Endothelial cell of umbilical vein (primary cell): ENCODE measurements at places on chromosomes 11 and 22. TPM values are rescaled to one million over a fixed set of nuclear protein-coding genes. Genes with fewer than 3 reads are reported as not detected.

The OR51I1 gene
- not detected in 2 replicates for total RNA-seq

The CD248 gene
- not detected in 2 replicates for total RNA-seq

The PHOX2A gene
- not detected in 2 replicates for total RNA-seq

The MCHR1 gene
- total RNA-seq: not detected in 2 replicates

The NCF4 gene
- total RNA-seq: not detected in 2 replicates

The FIBIN gene
- not detected in 2 replicates for total RNA-seq

The YPEL4 gene
- 0.24 and 0.30 TPM in 2 replicates for total RNA-seq

The C11orf21 gene
- not detected in 2 replicates for total RNA-seq

DNA sequence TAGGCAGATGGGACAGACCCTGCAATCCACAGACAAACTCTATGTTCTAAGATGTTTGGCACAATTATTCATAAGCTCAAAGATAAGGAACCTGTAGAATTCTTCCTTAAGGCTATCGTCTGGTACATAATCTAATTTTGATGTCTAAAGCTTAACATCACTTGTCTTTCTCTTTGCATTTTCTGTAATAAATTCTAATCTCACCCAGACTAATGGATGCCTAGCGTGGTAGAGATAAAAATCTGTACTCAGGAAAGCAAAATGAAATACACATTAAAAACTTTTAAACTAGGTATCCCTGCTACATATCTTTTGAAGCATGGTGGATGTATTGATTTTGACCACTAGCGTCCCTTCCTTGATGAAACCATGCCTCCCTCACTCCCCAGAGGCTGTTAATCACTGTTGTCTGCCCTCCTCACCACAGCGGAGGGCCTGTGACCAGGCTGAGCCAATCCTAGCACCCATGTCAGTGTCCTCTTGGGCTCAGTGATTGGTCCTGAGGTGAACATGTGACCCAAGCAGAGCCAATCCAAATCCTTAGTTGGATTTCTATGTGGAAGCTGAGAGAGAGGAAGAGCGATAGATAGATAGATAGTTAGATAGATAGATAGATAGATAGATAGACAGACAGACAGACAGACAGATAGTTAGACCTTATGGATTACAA is 82.2 kb upstream of the GRK3 start:
- H3K27ac ChIP-seq: no peak overlapping the region
- no peak overlapping the region for H3K4me3 ChIP-seq
- DNase-seq: no peak
- H3K27me3 ChIP-seq: no peaks in the 10 kb centered on the region
- no peaks in the 10 kb centered on the region for H3K4me1 ChIP-seq

DNA sequence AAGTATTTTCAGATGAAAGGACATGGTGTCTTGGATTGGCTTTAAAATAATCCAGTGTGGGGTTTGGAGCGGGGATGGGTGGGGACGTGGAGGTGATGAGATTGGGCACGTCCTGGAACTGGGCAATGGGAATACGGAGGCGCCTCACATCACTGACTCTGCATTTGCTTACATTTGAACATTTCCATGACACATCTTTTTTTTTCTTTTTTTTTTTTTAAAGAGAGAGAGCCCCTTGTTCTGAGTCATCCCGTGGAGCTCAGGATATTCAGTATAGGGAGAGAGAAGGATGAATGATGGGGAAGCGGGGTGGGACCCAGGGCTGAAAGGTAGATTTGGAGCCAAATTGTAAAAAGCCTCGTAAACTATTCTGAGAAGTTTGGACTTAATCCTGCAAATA is 142.7 kb downstream of the FBXO7 start:
- no peak overlapping the region for H3K27ac ChIP-seq
- H3K4me3 ChIP-seq: no peak overlapping the region

GRCh38 chr11:19803506-19803998 is 90.9 kb downstream of the NAV2 start:
- H3K27ac ChIP-seq: no peak overlapping the region
- H3K36me3 ChIP-seq: no peaks in the 10 kb centered on the region
- no peak overlapping the region for H3K4me3 ChIP-seq
- H3K4me1 ChIP-seq: no peaks in the 10 kb centered on the region

GRCh38 chr11:66340596-66341501 is 4.1 kb downstream of the BRMS1 start:
- H3K27me3 ChIP-seq: no peaks in the 10 kb centered on the region
- peaks cover 23% of the 10 kb centered on the region for H3K36me3 ChIP-seq
- H3K27ac ChIP-seq: no peak overlapping the region
- peaks cover 25% of the 10 kb centered on the region for H3K4me1 ChIP-seq
- DNase-seq: no peak

GRCh38 chr11:117180020-117180419 is 1.5 kb downstream of the SIDT2 start:
- peaks cover 18% of the 10 kb centered on the region for H3K4me1 ChIP-seq
- DNase-seq: no peak
- no peak overlapping the region for H3K27ac ChIP-seq
- H3K27me3 ChIP-seq: no peaks in the 10 kb centered on the region

DNA sequence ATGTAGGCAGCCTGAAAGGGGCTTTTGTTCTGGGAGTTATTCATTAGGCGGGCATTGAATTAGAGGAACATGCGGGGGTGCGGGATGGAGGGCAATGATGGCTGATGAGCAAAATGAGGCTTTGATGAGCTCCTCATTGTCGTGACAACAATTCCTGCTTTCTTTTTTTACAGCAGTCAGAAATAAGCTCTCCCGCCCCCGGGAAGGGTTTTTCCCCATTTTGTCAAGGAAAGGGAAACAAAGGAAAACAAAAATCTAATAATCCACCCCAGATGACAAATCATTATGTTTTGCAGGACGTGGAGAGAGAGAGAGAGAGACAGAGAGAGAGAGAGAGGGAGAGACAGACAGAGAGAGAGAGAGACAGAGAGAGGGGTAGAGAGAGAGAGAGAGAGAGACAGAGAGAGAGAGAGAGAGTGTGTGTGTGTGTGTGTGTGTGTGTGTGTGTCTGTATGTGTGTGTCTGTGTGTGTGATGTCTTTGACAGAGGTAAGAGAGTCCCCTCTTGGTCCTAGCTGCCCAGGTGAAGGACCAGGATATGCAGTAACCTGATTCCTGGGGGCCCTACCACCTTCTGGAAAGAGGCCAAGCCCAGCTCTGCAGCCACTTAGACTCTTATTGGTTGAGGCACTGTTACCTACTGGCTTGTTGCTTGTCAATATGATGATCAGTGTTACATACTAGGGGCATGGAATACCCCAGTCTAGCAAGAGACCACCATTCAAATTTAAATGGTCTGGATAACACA is 46.7 kb upstream of the PARVA start:
- no peak for DNase-seq
- no peaks in the 10 kb centered on the region for H3K36me3 ChIP-seq
- no peak overlapping the region for H3K4me3 ChIP-seq
- H3K4me1 ChIP-seq: no peaks in the 10 kb centered on the region
- H3K27ac ChIP-seq: no peak overlapping the region
- no peaks in the 10 kb centered on the region for H3K27me3 ChIP-seq

DNA sequence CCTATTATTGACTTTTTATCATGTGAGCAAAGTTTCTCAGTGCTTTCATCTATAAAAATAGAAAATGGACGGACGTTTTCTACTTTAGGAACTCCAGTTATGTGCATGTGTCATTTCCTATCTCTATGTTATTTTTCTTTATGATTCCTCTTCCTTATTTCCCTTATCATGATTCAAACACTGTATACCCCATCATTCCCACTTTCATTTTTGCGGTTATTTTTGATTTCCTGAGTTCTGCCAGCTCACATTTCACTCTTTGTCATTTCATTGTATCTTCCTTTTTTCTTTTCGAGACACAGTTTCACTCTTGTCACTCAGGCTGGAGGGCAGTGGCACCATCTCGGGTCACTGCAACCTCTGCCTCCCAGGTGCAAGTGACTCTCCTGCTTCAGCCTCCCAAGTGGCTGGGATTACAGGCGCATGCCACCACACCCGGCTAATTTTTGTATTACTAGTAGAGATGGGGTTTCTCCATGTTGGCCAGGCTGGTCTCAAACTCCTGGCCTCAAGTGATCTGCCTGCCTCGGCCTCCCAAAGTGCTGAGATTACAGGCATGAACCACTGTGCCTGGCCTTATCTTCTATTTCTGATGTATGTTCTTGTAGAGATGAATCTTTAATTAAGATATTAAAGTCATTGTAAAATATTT is 21.5 kb downstream of the C11orf58 start:
- H3K36me3 ChIP-seq: peaks cover 2% of the 10 kb centered on the region
- peaks cover 14% of the 10 kb centered on the region for H3K4me1 ChIP-seq
- peak overlapping the region; percentile 89 for H3K27ac ChIP-seq
- peak; percentile 75 for DNase-seq

DNA sequence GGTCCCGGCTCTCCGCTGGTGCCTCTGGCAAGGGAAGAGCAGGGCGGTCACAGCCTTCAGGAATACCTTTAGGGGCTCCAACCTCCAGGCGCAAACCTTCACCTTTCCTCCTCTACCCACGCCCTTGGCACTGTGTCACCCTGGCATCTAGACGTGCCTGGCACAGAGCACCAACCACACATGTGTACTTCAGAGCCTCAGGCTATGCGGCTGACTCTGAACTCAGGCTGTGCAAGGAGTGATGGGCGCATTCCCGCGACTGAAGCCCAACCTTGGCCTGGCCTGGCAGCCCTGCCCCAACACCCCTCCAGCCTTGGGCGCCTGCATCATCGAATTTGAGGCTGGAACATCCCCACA is 11.4 kb downstream of the SCARF2 start:
- H3K36me3 ChIP-seq: peaks cover 18% of the 10 kb centered on the region
- no peak for DNase-seq
- H3K27ac ChIP-seq: no peak overlapping the region
- H3K4me1 ChIP-seq: peaks cover 2% of the 10 kb centered on the region

GRCh38 chr11:60018058-60018457 is 1.1 kb downstream of the OOSP4B start:
- no peak overlapping the region for H3K4me3 ChIP-seq
- no peaks in the 10 kb centered on the region for H3K36me3 ChIP-seq
- DNase-seq: no peak

DNA sequence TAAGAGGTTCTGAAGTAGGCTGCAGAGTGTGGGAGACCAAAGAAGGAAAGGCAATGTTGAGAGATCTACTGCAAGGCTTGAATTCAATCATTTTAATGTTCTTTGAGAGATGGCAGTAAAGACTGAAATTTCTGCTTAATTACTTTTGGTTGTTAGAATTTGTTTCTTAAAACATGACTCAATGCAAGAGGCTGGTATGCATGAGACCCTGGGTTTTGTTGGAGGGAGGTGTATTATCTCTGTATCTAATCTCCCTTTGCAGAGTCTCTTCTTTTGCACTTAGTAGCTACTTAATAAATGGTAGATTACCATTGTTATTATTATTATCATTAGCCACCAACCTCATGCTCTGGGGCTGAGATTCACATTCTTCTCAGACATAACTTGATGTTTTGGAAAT is 87.4 kb upstream of the DRD2 start:
- DNase-seq: no peak
- H3K36me3 ChIP-seq: no peaks in the 10 kb centered on the region
- H3K4me1 ChIP-seq: no peaks in the 10 kb centered on the region
- no peak overlapping the region for H3K27ac ChIP-seq
- H3K27me3 ChIP-seq: no peaks in the 10 kb centered on the region

DNA sequence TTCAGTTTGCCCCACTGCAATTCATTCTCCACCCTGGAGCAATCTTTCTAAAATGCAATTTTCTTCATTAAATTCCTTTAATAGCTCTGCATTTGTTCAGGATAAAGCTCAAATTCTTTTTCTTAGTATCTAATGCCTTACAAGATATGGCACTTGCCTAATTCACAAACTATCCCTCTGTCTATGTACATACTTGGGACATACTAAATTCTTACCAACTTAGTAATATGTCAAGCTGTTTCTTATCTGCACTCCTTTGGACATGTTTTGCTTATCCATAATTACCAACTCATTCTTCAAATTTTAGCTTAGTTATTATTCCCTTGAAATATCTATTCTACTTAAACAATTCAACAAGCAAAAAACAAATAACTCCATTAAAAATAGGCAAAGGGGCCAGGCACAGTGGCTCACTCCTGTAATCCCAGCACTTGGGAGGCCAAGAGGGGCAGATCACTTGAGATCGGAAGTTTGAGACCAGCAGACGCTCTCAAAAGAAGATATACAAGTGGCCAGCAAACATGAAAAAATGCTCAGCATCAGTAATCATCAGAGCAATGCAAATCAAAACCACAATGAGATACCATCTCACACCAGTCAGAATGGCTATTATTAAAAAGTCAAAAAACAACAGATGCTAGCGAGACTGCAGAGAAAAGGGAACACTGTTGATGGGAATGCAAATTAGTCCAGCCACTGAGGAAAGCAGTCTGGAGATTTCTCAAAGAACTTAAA is 96.9 kb downstream of the FAM76B start:
- no peak overlapping the region for H3K27ac ChIP-seq
- no peaks in the 10 kb centered on the region for H3K4me1 ChIP-seq
- H3K4me3 ChIP-seq: no peak overlapping the region
- no peaks in the 10 kb centered on the region for H3K27me3 ChIP-seq

DNA sequence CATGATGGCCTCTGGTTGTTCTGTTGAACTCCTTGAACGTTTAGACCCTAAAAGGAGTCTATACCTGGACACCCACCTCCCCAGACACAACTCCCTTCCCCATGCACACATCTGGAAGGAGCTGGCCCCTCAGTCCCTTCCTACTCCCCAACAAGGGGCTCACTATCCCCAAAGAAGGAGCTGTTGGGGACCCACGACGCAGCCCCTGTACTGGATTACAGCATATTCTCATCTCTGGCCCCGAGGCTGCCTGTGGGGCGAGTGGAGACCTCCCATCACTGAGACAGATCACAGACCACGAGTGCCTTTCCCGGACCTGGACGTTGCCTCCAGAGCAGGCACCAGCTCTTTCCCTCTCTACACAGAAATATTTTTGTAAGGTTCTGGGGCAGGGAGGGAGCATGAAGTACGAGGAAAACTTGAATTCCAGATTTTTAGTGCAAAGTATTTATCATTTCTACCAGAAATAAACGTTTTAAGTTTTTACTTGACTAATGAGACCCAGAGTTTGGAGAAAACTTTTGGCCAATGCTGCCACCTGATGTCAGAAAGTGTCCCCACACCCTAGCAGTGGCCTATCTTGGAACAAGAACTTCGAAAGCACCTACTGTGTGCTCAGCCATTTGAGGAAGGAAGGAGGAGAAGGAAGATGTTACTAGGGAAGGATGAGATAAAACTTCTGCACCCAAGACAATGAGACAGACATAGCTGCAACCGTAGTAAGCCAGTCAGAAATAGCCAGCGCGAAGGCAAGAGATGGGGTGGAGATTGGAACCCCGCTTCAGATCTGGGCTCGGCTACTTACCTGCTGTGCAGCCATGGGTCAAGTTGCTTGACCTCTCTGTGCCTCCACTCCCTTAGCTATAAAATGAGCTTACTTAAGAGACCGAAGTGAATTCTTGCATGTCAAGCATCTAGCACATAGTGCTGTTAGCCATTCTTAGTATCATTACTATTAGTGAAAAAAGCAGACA is 10.2 kb upstream of the POU2F3 start:
- H3K36me3 ChIP-seq: no peaks in the 10 kb centered on the region
- no peak overlapping the region for H3K4me3 ChIP-seq
- H3K4me1 ChIP-seq: peaks cover 11% of the 10 kb centered on the region

GRCh38 chr11:113262594-113262993 is 51.8 kb upstream of the TTC12 start:
- no peaks in the 10 kb centered on the region for H3K4me1 ChIP-seq
- no peak overlapping the region for H3K27ac ChIP-seq
- no peaks in the 10 kb centered on the region for H3K27me3 ChIP-seq
- H3K4me3 ChIP-seq: no peak overlapping the region
- no peaks in the 10 kb centered on the region for H3K36me3 ChIP-seq
- no peak for DNase-seq

- H3K27me3 ChIP-seq: no peaks in the 10 kb centered on the region
- H3K4me1 ChIP-seq: no peaks in the 10 kb centered on the region
- H3K4me3 ChIP-seq: no peak overlapping the region
- DNase-seq: no peak
Measured at GRCh38 chr11:92140021-92140420, 84.6 kb upstream of the FAT3 start.
